ENCODE measurements at places on chromosomes 2 and 18.

- no peak for DNase-seq
Measured at GRCh38 chr2:234633581-234634230, 136.8 kb upstream of the ARL4C start.

GRCh38 chr2:144206019-144206418 is 313.9 kb downstream of the ZEB2 start:
- DNase-seq: no peak

- no peak for DNase-seq
Measured at GRCh38 chr2:152071092-152071491, 27.8 kb downstream of the CACNB4 start.

GRCh38 chr18:11147962-11148679 is 1.2 kb downstream of the PIEZO2 start:
- DNase-seq: no peak

GRCh38 chr2:174117951-174118930 is 130.1 kb downstream of the OLA1 start:
- DNase-seq: no peak

DNA sequence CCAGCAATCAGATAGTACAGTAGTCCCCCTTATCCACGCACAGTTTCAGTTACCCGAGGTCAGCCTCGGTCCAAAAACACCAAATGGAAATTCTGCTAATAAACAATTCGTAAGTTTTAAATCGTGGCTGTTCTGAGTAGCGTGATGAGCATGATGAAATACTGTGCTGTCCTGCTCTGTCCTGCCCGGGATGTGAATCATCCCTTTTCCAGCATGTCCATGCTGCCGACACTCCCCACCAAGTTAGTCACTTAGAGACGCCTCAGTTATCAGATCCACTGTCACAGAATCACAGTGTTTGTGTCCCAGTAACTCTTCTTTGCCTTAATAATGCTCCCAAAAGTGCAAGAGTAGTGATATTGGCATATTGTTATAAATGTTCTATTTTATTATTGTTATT is 62.1 kb downstream of the MEX3C start:
- no peak for DNase-seq

DNA sequence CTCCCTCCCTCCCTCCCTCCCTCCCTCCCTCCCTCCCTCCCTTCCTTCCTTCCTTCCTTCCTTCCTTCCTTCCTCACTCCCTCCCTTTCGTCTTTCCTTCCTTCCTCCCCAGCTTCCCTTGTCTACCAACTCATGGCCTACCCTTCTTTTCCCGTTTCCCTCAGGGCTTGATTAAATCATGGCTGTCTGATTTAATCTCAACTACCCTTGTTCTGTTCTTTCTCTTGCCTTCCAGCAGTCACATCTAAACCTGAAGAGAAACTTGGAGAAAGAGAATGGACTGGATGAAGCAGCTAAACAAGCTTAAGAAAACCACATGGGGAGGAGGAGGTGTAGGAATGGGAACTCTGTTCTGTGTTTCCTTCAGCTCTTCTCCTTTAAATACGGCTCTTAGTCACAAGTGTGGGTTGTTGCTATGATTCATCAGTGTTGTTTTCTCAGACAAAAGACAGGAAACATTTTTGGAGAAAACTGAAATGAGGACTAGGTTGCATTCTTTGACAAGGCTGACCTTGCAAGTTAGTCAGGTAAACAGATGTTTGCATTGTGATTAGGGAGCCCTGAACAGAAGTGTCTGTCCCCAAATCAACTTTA is 177.9 kb downstream of the LRRTM1 start:
- no peak for DNase-seq

DNA sequence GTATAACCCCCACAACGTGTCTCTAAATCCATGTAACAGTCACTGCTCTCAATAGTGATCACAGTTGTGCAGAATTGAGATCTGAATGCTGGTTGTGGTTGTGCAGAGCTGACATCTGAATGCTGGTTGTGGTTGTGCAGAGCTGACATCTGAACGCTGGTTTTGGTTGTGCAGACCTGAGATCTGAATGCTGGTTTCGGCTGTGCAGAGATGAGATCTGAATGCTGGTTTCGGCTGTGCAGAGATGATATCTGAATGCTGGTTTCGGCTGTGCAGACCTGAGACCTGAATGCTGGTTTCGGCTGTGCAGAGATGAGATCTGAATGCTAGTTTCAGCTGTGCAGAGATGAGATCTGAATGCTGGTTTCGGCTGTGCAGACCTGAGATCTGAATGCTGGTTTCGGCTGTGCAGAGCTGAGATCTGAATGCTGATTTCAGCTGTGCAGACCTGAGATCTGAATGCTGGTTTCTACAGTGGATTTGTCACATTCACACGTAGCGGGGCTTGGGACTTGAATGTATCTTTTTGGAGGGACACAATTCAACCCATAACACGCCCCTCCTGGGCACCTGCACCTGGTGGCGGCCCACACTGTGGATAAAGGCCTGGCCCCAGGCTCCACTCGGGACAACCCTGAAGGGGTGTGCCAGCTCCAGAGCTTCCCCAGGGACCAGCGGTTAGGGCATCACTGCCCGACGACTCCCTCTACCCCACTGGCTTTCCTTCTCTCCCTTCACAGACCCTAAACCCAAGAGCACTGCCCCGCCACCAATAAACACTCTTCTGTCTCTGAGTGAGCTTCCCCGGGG is 51.1 kb upstream of the SLC66A3 start:
- no peak for DNase-seq

GRCh38 chr2:180516232-180516631 is 464.2 kb upstream of the UBE2E3 start:
- DNase-seq: no peak

GRCh38 chr18:25495606-25496005 is 143.6 kb upstream of the ZNF521 start:
- no peak for DNase-seq

- DNase-seq: no peak
Measured at GRCh38 chr2:172768401-172768800, 32.8 kb downstream of the RAPGEF4 start.

DNA sequence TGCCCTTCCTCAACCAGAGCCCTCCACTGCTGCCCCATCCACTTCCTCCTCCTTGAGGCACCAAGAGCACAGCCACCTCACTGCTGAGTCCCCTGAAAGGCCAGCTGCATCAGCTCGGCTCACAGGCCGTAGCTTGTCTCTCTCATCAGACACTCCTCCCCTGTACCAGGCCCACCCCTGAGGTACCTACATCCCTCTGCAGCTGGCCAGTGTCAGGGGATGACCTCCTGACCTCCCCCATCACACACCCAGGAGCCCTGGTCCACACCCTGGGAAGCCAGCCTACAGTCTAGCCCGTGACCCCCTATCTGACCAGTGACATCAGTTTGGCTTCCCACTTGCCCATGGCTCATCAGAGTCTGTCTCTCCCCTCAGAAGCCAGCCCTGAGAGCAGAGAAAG is 205.6 kb downstream of the TNS1 start:
- DNase-seq: no peak

- DNase-seq: no peak
Measured at GRCh38 chr2:233816771-233817170, 37.6 kb downstream of the HJURP start.

- no peak for DNase-seq
Measured at GRCh38 chr2:191666732-191667131, 11.2 kb upstream of the NABP1 start.

GRCh38 chr2:191015831-191016230 is 1.9 kb upstream of the STAT1 start:
- no peak for DNase-seq

GRCh38 chr2:156901373-156902031 is 356.0 kb upstream of the GALNT5 start:
- no peak for DNase-seq

- DNase-seq: no peak
Measured at GRCh38 chr18:10726198-10727068, 200.6 kb downstream of the NAPG start.
